Kidney (tissue), 22 donors: ENCODE measurements at places on chromosomes 4 and X.

DNA sequence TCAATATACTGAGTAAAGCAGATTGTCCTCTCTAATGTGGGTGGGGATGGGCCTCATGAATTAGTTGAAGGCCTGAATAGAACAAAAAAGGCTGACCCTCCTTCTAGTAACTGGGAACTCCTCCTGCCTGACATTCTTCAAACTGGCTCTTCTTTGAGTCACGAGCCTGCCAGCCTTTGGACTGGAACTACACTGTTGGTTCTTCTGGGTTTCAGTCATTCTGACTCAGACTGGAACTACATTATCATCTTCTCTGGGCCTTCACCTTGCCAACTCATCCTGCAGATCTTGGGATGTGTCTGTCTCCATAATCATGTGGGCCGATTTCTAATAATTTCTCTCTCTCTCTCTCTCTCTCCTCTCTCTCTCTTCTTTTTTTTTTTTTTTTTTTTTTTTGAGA, 26.9 kb upstream of the CT47C1 start:
- DNase-seq: no peak

DNA sequence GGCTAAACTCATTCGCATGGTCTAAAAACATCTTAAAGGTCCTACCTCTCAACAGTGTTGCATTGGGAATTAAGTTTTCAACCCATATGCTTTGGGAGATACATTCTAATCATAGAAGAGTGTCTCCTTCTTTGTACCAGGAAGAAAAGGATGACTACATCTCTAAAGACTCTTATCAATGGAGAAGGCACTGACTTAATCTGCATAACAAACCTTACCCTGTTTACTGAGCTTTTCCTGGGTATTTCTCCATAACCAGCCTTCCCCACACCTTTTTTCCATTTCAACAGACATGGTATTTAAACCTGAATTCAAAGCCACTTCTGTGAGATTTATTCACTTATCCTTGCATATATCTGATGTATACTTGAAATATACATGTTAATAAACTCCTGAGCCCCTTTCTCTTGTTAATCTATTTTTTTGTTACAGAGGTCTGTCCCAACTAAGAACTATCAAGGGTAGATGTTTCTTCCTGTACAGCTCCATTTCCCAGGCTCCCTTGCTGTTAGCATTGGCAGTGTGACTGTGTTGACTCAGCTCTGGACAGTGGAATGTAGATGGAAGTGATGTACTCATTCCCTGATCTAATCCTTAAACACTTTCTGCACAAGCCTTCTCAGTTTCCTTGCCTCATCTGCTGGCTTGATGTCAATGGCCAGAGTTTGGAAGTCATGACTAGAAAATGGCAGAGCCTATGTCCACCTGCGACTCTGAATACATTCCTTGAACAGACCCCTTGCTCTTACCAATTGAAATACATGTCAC, 148.9 kb upstream of the CPEB2 start:
- DNase-seq: no peak

DNA sequence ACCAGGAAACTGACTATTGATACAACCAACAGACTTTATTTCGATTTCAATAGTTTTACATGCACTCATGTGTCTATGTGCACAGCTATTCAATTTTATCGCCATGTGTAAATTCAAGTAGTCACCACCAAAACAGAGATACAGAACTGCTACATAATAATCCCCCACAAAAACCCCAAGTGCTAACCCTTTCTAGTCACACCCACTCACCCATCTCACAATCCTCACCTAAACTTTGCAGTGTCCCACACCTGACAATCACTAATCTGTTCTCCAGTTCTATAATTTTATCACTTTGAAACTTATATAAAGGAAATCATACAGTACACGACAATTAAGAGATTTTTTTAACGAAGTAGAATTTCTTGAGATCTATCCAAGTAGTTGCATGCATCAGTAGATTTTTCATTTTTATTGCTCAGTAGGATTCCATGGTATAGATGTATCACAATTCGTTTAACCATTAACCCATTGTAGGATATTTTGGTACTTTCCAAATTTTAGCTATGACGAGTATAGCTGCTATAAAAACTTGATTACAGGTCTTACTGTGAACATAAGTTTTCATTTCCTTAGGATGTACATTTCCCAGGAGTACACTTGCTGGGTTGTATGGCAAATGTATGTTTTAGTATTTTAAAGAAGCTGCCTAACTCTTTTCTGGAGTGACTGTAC, 85.9 kb downstream of the CASK start:
- no peak for DNase-seq

GRCh38 chr4:185852961-185853360, 41.0 kb upstream of the SORBS2 start:
- DNase-seq: no peak

DNA sequence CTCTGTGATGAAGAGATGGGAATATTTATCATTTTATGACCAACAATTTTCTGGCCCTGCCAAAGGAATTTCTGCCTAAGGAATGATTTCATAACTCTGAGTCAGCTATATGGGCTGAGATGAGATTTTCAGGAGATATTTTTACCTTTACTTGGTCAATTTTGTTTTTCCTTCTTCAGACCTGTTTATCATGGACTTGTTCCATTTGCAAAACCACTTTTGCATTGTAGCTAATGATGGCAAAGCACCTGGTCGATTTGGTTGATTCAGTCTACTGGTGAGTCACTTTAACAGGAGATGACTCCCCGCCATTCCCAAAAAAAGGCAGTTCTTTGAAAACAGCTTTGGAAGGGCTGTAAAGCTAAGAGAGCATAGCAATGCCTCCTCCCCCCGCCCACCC, 53.3 kb downstream of the TEX13A start:
- no peak for DNase-seq

- DNase-seq: no peak
Observed at GRCh38 chr4:170079981-170080380, 9.8 kb downstream of the AADAT start.

GRCh38 chr4:16472537-16472936, 246.3 kb upstream of the TAPT1 start:
- no peak for DNase-seq

DNA sequence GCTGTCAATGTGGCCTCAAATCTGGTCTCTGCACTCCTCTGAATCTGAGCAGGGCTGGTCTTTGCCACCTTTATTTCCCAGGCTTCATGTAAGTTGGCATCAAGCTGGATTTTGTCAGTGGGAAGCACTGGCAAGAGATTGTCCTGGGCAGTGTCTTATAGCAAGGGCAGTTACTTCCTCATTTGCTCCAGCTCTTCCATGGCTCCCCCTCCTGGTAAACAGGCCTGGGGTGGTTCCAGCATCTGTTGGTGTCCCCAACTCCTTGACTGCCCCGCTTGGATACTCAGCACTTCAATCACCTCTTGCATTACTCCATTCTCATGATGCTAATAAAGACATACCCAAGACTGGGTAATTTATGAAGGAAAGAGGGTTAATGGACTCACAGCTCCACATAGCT, 15.0 kb upstream of the REST start:
- no peak for DNase-seq

DNA sequence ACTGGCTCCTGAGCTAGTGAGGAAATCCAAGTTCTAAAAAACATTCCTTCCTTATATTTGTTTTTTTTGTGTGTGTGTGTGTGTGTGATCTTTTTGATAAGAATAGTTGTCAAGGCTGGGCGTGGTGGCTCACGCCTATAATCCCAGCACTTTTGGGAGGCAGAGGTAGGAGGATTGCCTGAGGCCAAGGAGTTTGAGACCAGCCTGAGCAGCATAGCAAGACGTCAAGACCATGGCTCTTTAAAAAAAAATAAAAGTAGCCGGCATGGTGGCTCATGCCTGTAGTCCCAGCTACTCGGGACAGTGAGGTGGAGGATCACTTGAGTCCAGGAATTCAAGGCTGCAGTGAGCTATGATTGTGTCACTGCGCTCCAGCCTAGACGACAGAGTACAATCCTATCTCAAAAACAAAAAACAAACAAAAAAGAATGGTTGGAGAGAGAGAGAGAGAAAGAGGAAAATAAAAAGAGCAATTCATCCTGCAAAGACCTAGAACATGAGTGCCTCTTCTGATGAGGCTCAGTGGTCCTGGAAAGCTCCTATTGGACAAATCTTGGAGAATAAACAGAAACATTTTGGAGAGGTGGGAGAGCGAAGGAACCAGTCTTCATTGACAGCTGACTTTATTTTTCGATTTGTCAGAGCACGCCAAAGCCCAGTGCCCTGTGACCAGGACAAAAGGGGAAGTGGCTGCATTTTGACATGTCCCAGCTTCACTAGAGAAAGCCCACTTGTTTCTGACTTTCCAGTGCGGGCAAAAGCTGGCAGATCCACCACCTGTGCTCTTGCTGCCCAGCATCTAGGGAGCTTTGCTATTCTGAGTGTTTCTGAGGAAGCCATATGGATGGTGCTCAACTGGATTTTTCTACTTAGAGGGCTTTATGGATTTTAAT, 244.7 kb downstream of the PALLD start:
- DNase-seq: no peak

DNA sequence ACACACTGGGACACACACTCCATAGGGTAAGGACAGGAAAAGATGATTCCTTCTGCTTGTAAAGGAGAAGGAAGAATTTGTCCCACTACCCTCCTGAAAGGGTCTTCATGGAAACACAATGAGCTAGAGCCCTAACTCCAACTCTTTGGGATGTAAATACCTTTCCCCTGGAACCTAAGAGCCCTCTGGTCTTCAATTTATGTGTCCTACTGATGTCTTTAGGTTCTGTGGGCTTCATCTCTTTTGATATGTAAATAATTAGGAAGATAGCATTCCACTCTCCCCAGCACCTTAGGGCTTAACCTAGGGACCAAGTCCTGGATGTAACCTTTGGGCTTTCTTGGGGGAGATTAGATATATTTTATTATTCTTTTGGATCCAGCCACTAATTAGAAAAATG, 38.3 kb downstream of the PF4 start:
- no peak for DNase-seq

DNA sequence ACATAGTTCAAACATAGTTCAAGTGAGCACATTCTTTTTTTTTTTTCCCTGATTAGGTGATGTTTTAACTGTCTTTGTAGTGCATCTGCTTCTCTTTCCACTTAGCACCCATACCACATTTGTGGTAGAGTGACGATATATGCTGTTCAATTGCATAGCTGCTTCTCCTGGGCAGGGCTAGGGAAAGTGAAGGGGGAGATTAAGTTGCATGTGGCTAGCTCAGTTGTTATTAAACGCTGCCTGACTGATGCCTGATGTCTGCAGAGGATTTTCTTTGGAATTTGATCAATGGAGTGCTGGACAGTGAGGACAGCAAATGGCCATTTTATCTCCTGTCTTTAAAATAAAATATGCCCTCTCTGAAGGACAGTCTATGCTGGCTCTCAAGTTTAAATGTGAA, 63.7 kb downstream of the ANK2 start:
- DNase-seq: no peak

DNA sequence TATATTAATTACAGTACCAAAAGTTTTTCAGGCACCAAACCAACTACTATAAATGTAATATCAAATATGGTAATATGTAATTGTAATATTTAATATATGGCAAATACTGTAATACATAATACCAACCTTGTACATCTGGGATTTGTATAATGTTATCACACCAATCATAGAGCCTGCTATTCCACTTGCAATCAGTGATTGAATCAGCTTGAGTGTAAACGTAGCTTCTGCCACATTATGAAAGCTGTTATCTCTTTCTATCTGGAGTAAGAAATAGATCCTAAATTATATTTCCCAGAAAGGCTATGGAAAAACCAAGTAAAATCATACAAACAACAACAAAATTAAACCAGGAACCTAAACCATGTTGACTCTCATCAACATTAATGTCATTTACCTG, 24.7 kb upstream of the NEUROG2 start:
- no peak for DNase-seq

GRCh38 chrX:4151798-4152197, 438.3 kb upstream of the PRKX start:
- no peak for DNase-seq

- DNase-seq: peak; percentile 1
Observed at GRCh38 chrX:110276778-110277177, 41.1 kb downstream of the AMMECR1 start.

- DNase-seq: peak; percentile 6
Observed at GRCh38 chrX:40644821-40645358, 2.5 kb downstream of the CXorf38 start.

GRCh38 chr4:23782778-23783437, 106.9 kb downstream of the PPARGC1A start:
- no peak for DNase-seq

- DNase-seq: peak; percentile 78
Observed at GRCh38 chr4:42398171-42398870, 1.0 kb downstream of the SHISA3 start.

DNA sequence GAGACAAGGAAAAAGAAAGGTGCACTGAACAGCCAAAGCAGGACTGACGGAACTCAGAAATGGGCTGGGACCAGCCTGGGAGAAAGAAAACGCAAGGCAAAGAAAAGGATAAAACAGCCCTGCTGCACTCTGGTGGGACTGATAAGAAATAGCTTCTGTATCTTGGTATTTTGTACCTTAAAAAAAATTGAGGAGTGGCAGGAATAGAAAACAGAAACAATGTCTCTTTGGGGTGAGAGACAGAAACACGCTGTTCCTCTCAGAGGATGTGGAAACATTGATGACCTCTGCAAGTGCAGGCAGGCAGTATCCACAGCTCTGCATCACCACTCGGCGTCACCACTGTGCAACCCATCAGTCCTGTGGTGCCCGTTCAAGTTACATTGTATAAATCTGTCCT, 152.5 kb upstream of the SPRY1 start:
- DNase-seq: peak; percentile 44

GRCh38 chr4:105352826-105353225, 121.0 kb downstream of the PPA2 start:
- no peak for DNase-seq

DNA sequence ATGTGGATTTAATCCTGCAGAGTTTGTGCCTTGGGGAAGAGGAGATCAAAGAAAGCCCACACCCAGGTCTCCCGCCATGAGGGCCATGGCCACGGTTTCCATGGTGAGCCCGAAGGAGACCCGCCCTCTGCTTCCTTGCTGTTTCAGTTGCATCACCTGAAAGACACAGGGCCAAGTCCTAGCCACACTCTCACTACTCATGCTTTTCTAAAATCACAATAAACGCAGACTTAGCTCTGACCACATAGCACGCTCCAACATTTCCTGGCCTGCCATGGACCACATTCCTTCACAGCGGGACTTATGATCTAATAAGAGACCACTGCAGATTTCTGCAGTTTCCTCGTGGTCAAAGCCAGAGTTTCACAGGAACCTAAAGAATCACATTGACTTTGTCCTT, 426.0 kb upstream of the NR3C2 start:
- DNase-seq: no peak

DNA sequence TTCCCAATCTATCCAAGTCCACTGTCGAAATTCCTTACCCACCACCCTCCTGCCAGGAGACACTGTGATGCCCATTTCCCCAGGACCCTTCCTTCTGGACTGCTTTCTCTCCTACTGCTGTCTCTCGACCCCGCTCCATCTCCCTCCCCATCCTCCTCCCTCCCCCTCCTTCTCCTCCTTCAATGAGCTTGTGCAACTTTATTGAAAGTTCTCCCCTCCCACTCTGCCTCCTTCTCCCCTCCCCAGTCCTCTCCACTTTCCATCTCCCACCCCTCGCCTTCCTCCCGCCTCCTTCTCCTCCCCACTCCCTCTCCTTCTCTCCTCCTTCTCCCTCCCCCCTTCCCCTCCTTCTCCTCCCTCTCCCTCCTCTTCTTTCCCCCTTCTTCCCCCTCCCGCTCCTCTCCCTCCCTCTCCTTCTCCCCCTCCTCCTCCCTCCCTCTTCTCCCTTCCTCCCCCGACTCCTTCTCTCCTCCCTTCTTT, 116.6 kb upstream of the FAT1 start:
- DNase-seq: no peak

- DNase-seq: no peak
Observed at GRCh38 chr4:76406081-76406480, 14.9 kb downstream of the CCDC158 start.
